ENCODE measurements at places on chromosomes 6 and 20. TPM values are rescaled to one million over a fixed set of nuclear protein-coding genes. Genes with fewer than 3 reads are reported as not detected.

- DNase-seq: no peak
These were observed 287.3 kb downstream of the BMP7 start for GRCh38 chr20:56979125-56979524.

DNA sequence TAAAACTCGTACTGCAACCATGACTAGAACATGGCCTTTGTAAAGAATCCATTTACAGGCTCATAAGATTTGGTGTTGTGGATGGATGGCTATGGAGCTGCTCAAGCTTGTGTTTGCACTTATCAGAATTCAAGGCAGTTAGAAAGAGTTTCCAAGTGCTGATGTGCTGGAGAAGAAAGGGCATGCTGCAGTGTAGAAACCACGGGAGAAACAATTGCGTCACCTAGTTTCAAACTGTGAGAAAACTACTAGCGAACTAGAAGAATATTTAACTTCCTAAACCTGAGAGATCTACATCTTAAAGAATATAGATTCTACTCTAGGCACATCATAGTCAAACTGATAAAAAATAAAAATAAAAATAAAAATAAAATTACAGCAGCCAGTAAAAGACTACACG, 116.2 kb downstream of the SGK1 start:
- no peak for DNase-seq

GRCh38 chr6:156720691-156721685, 56.2 kb upstream of the ARID1B start:
- DNase-seq: no peak

DNA sequence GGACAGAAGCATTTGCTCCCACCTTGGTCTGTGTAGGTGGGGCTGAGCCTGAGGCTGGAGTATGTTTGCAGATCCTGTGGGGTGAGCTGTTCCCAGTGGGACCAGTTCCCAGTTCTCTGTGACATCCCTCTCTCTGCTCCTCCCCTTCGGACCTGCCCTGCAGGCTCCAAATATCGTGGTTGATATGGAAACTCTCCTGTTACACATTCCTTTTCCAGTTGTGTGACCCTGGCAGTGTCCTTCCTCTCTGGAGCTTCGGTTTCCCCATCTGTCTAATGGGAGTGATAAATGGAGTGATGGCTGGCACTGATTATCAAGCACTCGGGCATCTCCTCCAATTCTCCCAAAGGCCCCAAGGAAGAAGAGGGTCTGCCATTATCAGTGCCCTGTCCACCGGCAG, 15.7 kb upstream of the TGM2 start:
- DNase-seq: no peak

GRCh38 chr6:164266851-164267250, 852.3 kb downstream of the QKI start:
- no peak for DNase-seq

- no peak for DNase-seq
These were observed 121.0 kb downstream of the SASH1 start for GRCh38 chr6:148463671-148464070.

DNA sequence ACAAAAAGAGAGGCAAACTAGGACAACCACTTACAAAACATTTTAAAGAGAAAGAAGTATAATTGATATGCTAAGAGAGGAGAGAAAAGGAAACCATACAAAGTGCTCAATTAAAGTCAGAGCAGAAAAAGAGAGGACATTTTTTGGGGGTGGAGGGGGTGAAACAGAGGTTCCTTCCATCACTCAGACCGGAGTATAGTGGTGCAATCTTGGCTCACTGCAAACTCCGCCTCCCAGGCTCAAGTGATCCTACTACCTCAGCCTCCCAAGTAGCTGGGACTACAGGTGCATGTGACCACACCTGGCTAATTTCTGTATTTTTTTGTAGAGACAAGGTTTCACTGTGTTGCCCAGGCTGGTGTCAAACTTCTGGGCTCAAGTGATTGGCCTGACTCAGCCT, 9.4 kb downstream of the WASF1 start:
- DNase-seq: no peak

- DNase-seq: no peak
These were observed 897 bp upstream of the SEL1L2 start for GRCh38 chr20:13991311-13991710.

DNA sequence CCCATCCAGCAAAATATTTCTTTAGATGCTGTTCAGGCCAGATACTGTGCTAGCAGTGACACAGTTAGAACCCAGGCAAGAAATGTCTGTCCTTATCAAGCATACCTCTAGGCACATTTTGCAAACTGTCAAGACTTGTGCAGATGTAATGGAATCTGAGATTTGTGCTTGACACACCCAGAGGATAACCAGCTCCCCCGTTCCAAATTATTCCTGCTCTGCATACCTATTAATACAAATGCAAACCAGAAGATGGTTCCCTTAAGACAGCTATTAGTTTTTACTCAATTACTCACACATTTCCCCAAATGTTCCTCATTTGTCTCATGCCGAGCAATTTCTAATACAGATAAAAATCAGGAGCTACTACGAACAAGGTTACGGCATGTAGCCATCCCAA, 40.4 kb downstream of the ATXN1 start:
- no peak for DNase-seq

GRCh38 chr20:50686821-50687220, 4.5 kb downstream of the RIPOR3 start:
- DNase-seq: no peak

- DNase-seq: no peak
These were observed 360.7 kb upstream of the ZFP64 start for GRCh38 chr20:52552181-52552872.

- DNase-seq: no peak
These were observed 24.5 kb downstream of the TTBK1 start for GRCh38 chr6:43267619-43268354.

GRCh38 chr6:98787961-98788360, 46.4 kb upstream of the POU3F2 start:
- no peak for DNase-seq

DNA sequence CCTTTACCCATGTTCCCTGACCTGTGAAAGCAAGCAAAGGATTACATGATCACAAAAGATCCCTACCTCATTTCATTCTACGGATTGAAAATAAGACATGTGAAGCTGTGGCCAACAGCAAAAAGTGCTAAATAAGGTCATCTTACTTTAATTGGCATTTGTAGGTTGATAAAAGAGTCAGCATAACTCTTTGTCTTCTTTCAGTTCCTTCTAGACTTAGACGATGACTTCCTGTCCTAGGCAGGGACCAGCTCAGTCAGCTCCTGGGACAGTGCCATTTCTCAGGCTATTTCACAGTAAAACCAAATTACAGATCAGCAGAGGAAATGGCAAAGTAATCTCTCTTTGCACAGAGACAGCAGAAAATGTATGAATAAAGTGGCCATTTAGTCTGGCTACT, 480.7 kb downstream of the RFPL4B start:
- DNase-seq: no peak

GRCh38 chr6:99559057-99559456, 9.4 kb downstream of the CCNC start:
- no peak for DNase-seq

- DNase-seq: no peak
These were observed 668 bp downstream of the PKIB start for GRCh38 chr6:122610690-122611455.

- DNase-seq: no peak
These were observed 64.8 kb downstream of the HCRTR2 start for GRCh38 chr6:55239099-55239498.

DNA sequence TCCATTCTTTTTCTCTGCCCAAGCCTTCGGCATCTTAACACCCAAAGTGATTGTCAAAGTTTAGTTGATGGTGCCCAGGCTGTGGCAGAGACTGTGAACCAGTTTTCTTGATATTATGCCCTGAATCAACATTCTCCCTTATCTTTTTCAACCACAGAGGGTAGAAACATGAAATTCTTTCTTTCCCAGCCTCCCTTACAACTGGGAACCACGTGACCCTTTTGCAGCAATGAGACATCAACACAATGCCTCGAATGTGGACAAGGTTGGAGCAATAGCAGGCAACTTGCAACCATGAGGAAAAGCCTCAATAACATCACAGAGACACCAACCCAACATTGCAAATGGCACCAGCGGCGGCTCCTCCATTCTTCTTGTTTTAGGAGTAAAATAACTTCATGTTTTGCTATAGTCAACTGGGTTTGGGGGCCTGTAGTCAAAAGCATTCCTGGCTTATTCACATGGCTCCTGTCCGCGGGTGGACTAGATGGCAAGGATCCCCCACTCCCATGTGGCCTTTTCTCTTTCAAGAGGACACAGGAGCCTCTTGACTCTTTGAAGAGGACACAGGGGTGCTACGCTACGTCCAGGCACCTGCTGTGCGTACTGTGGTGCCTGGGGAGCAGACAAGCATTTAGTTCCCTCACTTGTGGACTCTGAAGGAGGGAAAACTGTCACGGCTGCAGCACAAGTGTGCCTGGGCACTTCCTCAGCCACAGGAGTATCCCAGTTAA, 90.5 kb downstream of the NOL4L start:
- no peak for DNase-seq

DNA sequence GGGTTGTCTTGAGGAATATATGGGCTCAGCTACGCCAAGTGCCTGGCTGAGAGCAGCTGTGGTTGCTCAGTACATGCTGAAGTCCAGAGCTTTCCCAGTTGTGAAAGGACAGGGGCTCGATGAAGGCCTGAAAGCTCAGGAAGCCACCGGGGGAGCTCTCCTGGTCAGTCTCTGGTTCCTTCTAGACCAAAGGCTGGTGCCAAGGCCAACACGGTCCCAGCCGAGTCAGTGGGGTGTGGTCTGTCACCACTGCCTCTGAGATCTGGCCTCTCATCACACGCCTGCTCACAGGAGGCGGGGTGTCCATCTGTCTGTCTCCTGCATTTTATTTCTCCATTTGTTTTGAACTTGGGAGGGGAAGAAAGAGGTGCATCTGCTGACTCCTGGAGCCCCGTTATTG, 4.9 kb upstream of the FAM83C start:
- no peak for DNase-seq

DNA sequence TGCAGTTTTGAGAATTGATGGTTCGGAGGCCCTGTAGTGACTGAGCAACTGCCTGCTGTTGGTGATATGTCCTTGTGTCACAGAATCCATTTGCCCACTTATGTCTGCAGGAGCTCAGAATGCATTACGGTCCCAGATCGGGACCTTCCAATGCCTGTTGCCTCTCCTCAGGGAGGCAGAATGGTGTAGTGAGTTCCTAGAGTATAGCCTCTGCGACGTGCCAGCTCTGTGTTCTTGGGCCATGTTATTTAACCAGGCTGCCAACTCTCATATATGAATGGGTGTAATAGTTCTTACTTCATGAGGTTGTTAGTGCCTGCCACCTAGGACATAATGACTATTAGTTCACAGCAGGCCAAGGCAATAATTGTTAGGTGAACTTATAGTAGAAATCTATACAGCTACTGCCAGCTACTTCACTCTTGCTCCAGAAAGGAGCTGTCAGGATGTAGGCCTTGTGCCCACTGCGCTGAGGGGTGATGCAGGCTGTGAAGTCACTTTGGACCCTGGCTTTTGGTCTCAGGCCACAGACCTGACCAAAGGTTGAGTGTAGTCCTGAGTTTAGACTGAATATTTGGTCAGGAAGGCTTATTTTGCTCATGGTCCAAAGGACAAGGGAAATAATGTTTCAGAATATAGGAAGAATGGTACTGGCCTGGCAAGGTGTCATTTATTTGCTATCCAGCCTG, 82.1 kb downstream of the ASXL1 start:
- DNase-seq: no peak

DNA sequence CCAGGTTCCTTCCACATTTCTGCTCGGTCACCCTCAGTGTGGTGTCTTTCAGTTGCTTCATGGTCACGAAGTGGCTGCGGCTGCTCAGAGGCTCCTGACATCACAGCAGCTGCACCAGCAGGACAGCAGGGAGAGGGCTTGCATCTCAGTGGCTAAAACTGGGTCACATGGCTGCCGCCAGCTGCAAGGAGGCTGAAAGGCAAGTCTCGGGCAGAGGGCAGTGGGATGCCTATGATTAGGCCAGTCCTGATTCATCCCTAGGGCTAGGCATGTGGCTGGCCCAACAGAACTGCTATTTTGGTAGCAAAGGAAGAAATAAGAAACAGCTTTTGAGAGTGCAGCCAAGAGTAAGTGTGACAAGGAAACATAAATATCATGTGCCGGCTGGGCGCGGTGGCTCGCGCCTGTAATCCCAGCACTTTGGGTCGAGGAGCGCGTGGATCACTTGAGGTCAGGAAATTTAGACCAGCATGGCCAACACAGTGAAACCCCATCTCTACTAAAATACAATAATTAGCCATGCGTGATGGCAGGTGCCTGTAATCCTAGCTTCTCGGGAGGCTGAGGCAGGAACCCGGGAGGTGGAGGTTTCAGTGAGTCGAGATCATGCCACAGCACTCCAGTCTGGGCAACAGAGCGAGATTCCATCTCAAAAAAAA, 46.6 kb downstream of the RBM38 start:
- no peak for DNase-seq

DNA sequence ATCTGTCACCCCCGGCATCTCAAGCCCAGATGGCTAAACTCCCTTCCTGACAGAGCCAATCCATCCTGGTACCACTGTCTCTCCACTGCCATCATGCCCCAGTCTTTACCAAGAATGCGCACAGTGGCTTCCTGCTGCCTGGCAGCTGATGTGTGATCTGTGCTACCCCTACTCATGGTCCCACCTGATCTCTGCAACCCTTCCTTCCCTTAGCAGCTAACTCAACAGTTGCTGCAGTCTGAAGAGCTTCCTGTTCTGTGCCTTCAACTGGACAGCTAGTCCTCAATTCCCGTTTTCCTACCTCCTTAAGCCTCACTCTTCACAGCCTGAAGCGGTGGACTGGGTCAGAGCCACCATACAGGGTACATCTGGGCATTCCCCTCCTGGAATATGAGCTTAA, 7.6 kb upstream of the FAM83C start:
- no peak for DNase-seq

GRCh38 chr20:58889798-58890517, 37.4 kb downstream of the GNAS start:
- peak; percentile 64 for DNase-seq

DNA sequence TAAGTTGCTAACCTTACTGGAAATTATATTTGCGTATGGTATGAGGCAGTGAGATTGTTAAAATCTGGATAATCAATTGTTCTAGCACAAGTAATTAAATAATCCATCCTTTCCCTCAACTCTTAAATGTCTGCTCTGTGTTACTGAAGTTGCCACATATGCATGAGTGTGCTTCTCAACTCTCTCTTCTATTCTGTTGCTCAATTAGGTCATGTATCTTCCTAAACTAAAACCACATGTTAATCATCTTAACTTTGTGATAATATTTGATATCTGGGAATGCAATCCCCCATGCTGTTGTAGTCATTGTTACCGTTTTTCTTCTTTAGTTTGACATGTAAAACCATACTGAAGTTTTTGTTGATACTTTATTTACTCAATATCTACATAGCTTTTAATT, 63.5 kb upstream of the STMND1 start:
- DNase-seq: no peak

- DNase-seq: no peak
These were observed 87.6 kb downstream of the NINL start for GRCh38 chr20:25497586-25498279.

The RIMS4 gene
- total RNA-seq: not detected

The SLPI gene
- not detected for total RNA-seq

The BEND6 gene
- total RNA-seq: not detected

The RHAG gene
- not detected for total RNA-seq

The LHFPL5 gene
- not detected for total RNA-seq

The PMEPA1 gene
- total RNA-seq: 12.2 TPM

The POM121L2 gene
- not detected for total RNA-seq

The FOXC1 gene
- total RNA-seq: not detected

The BMP2 gene
- total RNA-seq: not detected

The CDC40 gene
- total RNA-seq: 39.6 TPM

The TPD52L1 gene
- not detected for total RNA-seq

The CYP39A1 gene
- not detected for total RNA-seq

The HAO1 gene
- not detected for total RNA-seq

All from naive thymus-derived CD8-positive, alpha-beta T cell (primary cell).